ENCODE measurements at places on chromosomes 2 and 18.
A peak's percentile ranks its signal among the peaks of the same experiment; 100 is the strongest.

DNA sequence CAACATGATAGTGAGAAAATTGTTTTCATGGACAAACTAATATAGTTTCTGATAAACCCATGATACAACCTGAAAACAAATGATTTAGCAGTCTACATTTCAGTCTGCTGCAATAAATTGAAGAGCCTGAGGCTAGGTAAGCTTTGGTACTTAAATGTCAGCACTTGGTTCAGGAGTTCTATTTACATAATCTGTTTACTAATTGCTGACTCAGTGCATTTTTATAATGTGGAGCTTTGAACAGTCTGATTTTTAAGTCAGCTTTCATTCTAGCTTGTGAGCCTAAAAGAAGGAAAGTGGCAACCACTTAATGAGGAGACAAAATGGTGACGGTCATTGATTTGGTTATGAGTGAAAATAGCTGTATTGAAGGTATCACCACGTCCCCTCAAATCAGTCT, 488.6 kb downstream of the CPS1 start:
- DNase-seq: no peak

DNA sequence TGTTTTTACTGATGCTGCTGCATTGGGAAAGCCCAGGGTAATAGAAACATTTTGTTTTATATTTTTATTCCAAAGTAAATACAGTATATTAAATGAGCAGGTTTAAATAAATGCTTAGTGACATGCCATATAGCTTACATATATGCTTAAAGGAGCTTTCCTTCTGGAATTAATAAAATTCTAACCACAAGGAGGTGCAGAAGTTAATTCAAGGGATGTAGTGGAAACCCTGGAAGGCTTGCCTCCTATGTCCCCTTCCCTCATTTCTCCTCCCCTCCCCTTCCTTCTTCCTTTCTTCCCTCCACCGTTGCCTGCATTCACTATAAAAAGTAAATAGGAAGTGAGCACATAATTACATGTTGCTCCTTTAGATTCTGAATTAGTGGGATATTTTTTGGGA, 96.3 kb downstream of the UBE2E3 start:
- no peak for DNase-seq

DNA sequence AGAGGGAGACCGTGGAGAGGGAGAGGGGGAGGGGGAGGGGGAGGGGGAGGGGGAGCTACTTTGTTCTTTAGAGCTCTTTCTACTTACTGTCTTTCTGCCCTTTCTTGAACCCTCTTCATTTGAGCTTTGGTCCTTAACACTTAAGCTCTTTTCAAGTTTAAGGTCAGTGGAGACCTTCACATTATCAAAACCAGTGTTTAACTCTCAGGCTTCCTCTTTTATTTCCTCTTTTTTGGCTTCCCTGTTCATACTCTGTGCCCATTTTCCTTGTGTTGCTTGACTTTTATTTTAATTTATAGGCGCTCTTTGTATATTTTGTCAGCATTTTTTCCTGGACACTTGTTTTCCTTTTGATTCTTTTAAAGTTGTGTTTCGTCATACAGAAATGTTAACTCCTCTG, 37.1 kb downstream of the ACSL3 start:
- no peak for DNase-seq

GRCh38 chr2:98039085-98039756, 43.5 kb upstream of the TMEM131 start:
- DNase-seq: no peak

DNA sequence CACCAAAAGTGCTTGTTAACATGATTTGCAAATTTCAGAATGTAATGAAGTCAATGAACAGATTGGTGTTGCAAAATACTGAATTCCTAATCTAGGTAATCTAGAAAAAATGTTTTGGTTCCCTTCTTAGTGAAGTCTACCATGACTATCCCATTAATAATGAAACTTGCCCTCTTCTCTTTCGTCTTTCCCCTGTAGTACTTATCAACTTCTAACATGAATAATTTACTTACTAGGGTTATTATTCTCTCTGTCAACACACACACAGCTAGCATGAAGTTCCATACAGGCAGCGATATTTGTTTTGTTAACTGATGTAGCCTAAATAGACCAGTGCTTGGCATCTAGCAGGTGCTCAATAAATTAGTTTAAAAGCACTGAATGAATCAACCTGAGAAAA, 160.2 kb downstream of the NCK2 start:
- DNase-seq: no peak

DNA sequence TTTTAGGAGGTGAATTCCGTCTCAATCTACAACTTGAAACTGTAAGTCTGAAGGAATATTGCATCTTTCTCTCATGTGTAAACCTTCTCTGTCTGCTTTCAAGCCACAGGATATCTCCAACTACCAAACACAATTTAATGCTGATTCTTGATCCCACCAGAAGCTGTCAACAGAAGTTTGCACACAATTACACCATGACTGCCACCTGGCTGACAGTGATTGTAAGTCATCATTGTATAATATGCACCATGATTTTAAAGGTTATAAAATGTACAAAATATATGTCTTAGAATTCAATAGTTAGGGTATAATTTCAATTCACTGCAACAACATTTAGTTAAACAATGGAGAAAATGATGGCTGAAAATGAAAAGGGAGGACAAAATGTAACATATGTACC, 18.4 kb downstream of the PREPL start:
- no peak for DNase-seq

DNA sequence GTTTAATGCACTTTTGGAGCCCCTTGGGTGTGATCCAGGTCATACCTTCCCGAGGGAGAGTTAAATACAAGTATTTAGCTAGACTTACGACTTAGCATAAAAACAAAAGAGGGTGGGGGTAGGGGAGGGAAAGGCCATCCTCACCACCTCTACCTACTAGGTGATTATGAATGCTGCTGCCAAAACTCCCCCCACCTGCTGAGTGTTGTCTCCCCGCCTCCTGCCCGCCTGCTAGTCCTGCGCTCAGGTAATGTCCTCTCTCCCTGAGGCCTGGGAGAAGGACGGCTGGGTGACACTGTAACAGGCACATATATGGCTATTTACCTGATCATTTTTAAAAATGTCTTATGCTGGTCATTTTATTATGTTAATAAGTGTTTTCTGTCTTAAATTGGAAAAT, 3.0 kb upstream of the NCKAP5 start:
- DNase-seq: peak; percentile 38

- DNase-seq: no peak
Measured at GRCh38 chr2:241983571-241984270, 114.2 kb downstream of the RTP5 start.

DNA sequence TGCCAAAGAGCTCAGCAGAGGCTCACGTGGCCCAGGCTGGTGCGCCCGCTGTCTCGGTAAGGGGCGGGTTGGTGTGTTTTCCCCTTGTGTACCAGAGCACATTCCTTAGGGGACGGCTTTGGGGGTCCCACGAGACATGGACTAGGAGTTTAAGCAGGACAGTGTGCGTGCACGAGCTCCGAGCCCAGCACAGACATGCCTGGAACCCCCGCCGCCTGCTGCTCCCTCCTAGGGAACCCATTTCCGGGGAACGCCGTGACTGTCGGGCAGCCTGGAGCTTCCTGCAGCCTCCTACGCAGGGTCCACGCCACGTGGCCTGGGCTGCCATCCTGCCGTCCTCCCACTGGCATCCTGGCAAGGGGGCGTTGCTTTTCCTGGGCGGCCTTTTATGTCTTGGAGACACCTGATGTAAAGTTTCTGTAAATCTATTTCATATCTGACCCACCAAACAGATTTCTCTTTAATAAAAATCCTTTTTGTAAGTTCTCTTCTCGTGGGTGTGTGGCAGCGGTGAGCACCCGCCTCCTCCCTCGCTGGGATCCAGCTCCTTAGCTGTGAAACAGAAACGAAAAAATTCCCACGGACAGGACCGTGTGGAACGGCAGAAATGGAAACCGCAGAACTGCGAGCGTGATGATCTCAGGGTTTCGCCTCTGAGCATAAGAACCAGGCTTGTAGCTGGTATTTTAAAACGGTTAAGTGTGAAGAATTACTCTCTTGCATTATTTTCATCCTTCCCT, 43.5 kb upstream of the KCNG2 start:
- no peak for DNase-seq

DNA sequence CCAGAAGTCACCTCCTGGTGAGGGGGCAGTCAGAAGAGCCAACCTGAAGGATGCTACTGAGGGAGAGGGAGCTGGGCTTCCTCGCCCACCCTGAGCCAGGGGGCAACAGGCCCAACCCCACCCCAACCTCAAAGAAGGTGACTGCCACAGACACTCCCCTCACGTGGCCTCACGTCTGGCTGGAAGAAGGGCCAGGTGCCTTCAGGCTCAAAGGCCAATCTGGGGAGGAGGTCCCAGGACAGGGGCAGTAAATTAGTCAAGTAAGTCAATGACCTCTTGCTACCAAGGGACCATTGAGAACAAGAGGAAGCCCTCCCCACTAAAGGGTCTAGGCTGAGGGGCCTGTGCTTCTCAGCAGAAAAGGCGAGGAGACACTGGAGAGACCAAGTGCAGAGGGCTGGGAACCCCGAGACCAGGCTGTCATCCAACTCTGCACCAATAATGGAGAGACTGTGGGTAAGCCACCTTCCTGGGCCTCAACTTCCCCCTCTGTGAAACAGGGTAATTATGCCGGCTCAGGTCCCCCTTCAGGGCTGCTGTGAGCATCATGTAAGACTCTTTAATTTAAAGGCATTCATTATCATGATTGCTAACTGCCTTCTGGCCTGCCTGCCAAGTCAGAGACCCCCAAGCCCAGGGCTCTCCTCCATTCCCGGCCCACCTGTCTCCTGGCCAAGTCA, 20.2 kb upstream of the TNS1 start:
- DNase-seq: no peak
